ENCODE measurements at places on chromosomes 2 and 18.

DNA sequence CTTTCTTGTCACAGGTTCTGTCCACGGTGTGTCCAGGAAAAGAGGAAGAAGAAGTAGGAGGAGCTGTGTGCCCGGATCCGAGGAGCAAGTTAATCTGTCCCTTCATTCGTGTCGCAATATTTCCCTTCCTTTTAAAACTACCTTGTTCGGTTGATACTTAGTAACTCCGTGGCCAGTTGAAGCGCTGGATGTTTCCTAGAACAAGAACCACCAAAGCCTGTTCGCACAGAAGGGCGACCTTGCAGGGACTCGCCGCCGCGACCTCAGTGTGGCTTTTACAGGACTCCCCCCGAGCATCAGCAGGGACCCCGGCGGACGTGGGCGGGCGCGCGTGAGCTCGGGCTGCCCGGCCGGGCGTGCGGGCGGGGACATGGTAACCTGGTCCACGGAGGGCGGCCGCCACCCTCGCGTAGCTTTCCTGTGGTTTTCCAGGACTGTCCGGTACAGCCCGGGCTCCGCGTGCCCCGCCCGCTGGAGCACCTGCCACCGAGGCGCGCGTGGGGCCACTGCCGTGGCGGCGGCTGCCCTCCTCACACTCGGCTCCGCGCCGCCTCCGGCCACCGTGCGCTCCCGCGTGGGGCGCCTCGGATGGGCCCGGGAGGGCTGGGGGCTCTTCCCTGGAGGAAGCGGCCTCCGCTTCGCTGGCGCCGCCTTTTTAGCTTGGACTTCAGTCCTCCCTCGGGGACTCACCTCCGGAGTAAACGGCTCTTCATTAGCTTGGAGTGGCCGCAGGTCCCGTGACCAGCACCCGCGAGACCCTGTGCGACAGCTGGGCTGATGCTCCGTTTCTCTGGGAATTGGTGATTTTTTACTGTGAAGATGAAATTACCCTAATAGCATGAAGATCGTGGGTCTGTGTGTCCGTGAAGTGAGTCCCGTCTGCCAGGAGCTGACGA is 9.2 kb upstream of the D2HGDH start:
- DNase-seq: no peak

GRCh38 chr2:241140445-241140840 is 8.8 kb downstream of the PASK start:
- DNase-seq: no peak

DNA sequence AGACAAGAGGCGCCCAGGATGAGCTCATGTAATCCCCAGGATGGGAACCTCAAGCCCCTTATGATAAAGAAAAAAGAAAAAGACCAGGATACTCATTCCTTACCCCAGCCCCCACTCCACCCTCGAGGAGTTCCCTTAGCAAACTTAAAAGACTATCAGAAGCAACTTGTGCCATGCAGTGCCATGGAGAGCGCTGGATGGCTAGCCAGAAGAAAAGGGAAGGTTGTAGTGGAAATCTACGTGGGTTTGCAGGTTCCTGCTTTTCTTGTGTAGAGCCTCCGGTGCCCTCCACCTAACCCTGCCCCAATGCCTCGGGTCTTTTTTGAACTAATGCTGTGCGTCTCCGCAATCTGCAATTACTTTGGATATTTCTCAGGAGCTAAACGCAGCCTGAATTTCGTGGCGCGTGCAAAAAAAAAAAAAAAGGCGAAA is 16.2 kb upstream of the BCL11A start:
- peak; percentile 57 for DNase-seq

DNA sequence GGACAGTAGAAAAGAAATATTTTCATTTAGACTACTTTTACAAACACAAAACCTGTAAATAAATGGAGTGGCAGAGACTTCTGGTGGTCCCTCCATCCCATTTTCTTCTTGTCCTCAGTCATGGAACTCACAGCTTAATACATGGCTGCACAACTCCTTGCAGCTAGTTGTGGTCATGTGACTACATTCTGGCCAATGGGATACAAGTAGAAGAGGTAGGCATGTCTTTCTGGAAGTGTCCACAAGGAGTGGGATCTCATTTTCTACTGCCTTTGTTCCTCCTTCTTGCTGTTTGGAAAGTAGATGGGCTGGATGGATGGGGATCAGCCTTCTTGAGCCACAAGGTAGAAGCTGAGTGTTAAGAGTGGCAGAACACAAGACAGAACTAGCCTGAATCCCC is 555.8 kb downstream of the SATB2 start:
- DNase-seq: no peak

DNA sequence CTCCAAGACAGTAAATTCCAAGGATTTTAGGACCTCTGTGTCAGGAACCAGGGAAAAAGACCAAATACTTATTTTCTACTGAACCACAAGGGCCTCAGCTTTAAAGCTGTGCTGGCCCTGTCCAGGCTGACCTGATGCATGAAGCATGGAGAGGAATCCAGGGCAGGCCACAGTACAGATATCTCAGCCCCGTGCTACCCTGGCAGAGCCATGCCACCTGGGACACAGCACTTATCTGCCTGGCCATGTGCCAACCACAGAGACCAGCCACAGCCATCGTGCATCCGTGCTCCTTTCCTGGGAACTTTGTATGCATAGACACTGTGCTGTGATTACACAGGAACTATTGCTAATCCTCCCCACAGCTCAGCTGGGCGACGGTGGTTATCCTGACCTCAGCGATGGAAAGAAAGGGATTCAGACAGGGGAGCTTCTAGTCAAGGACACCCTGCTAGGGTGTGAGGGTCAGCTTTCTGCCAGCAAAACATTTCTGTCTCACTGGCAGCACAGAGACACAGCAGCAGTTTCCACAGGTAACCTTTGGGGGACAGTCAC is 687.4 kb upstream of the ID2 start:
- DNase-seq: no peak

DNA sequence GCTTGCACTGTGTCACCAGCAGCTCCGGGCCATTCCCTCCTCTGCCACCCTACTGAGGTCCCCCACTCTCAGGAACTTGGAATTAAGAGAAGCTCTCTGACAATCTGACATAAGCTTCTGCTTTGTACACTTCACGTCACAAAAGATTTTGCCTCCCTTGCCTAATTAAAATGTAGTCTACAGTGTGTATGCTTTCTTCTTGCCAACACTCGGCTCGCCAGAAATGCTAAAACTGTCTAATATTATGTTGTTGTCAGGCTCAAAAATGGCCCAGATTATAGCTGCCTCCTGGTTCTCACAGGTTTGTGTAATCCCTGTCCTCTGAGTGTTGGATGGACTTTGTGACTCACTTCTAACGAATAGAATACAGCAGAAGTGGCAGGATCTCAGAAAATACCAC is 474.7 kb downstream of the MBD2 start:
- no peak for DNase-seq

DNA sequence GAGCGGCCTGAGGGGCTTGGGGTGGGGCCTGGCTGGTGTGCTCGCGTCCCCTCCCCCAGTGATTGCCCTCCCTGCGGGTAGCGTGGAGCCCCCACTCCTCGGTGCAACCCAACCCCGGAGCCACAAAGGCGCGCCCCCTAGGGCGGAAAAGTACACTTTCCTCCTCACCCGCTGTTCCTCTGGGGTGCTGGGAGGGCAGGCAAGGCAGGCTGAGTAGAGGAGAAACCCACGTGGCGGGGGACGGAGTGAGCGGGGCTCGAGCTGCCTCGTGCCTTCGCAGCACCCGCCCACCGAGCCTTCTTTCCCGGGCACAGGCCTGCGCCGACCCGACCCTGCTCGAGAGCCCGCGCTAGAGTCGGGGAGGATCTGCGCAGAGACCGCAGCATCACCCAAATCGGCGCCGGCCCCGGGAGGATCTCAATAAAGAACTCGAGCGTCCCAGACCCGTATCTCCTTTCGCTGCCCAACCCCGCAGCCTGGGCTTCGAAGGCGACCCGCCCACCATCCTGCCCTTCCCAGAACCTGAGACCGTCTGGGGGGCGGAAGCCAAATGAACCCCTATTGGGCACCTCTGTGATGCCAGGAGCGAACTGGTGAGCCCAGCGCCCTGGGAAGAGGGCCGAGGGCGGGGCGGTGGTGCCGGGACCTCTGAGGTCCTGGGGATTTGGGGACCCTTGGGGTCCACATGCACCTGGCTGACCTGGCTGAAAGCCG is 1.5 kb downstream of the UCN start:
- DNase-seq: no peak

Data from inflammatory macrophage (primary cell).